ENCODE measurements at places on chromosomes 1 and 21. TPM values are rescaled to one million over a fixed set of nuclear protein-coding genes. Genes with fewer than 3 reads are reported as not detected.

LCE3D gene
- total RNA-seq: not detected

SH3BGR gene
- total RNA-seq: 0.63 TPM

DNA sequence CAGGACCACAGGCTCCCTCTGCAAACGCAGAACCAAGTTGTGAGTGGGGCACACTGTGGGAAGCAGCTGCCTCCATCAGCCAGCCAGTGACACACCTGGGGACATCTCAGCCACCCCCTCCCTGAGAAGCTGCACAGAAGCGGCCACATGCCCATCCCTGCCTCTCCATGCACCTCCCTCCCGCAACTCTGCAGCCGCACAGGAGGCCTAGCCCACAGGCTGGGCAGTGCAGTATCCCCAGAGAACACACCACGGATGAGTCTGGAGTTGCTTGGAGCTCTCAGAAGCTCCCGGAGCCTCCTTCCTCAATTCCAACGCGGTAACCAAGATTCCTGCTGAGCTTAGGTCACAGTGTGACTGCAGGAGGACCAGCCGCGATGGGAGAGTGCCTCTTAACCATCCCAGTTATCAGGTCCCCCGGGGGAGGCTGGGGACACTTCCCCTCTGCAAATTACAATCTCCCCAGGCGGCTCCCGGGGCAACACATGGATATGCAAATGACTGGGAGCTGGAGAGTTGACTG is 1.2 kb upstream of the WNT3A start:
- H3K4me1 ChIP-seq: peaks cover 30% of the 10 kb centered on the region
- no peak overlapping the region for H3K4me3 ChIP-seq
- peaks cover 61% of the 10 kb centered on the region for H3K27me3 ChIP-seq
- no peak overlapping the region for H3K27ac ChIP-seq

NOTCH2NLA gene
- total RNA-seq: 21.3 TPM

GBP7 gene
- total RNA-seq: not detected

GRCh38 chr1:211332830-211333229 is 6.2 kb downstream of the TRAF5 start:
- H3K27ac ChIP-seq: no peak overlapping the region
- peaks cover 3% of the 10 kb centered on the region for H3K36me3 ChIP-seq
- no peaks in the 10 kb centered on the region for H3K27me3 ChIP-seq
- DNase-seq: no peak
- no peak overlapping the region for H3K4me3 ChIP-seq

ADORA1 gene
- total RNA-seq: not detected

DNA sequence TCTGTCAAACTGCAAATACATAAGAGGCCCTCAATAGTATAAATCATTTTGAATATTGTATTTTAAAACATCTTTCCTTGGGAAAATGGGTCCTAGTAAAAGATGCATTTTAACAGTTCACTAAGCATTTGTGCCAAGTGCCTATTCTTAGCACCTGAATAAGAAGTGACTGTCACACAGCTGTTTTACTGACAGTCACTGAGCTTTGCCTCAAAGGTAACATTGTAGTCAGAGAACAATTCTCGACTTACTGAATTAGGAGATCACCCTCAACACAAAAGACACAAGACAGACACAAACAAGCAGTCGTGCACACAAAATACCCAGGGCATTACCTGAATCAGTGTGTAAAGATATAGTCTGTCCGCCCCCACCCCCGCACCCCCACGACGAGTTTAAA is 408 bp downstream of the ESRRG start:
- H3K4me3 ChIP-seq: no peak overlapping the region
- H3K36me3 ChIP-seq: no peaks in the 10 kb centered on the region
- no peak for DNase-seq
- H3K27me3 ChIP-seq: peaks cover 12% of the 10 kb centered on the region
- no peak overlapping the region for H3K27ac ChIP-seq
- no peaks in the 10 kb centered on the region for H3K4me1 ChIP-seq

DAP3 gene
- 106 TPM for total RNA-seq

CYB5RL gene
- 2.0 TPM for total RNA-seq

GRCh38 chr21:38740090-38740489 is 65.6 kb upstream of the ETS2 start:
- H3K36me3 ChIP-seq: no peaks in the 10 kb centered on the region
- H3K27me3 ChIP-seq: peaks cover 1% of the 10 kb centered on the region
- no peak for DNase-seq
- no peak overlapping the region for H3K27ac ChIP-seq

ACOT11 gene
- 0.91 TPM for total RNA-seq

IBA57 gene
- 19.9 TPM for total RNA-seq

DNA sequence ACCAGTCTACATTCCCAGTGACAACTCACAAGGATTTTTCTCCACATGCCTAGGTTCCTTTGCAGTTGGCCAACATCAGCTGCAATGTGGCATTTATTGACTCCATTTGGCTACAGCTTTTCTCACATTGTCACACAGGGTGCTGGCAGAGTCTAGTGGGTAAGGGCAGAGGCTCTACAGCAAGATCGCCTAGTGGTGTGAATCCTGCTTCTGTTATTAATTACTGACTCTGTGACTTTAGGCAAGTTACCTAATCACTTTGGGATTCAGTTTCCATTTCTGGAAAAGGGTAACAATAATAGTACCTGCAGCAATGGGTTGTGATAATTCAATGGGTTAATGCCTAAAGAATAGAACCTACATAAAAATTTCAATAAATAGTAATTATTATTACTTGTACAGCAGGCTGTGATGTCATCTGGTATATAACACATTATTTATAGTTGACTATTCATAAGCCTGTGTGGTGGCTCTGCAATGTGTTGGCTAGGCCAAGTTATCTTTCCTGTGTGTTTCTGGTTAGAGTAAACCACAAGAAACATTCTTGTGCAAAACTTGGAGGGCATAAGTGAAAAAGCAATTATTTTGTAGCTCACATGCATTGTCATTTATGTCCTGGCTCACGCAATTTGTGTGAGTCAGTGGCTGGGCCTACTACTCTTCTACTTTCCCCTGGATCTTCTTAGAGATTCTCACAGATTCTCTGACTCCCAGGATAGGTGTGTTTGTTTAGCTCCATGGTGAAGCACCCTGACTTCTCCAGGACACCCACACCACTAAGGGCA is 59.5 kb downstream of the PTGS2 start:
- H3K4me1 ChIP-seq: peaks cover 12% of the 10 kb centered on the region
- no peak overlapping the region for H3K4me3 ChIP-seq
- no peaks in the 10 kb centered on the region for H3K36me3 ChIP-seq
- no peak for DNase-seq
- H3K27ac ChIP-seq: no peak overlapping the region

DNA sequence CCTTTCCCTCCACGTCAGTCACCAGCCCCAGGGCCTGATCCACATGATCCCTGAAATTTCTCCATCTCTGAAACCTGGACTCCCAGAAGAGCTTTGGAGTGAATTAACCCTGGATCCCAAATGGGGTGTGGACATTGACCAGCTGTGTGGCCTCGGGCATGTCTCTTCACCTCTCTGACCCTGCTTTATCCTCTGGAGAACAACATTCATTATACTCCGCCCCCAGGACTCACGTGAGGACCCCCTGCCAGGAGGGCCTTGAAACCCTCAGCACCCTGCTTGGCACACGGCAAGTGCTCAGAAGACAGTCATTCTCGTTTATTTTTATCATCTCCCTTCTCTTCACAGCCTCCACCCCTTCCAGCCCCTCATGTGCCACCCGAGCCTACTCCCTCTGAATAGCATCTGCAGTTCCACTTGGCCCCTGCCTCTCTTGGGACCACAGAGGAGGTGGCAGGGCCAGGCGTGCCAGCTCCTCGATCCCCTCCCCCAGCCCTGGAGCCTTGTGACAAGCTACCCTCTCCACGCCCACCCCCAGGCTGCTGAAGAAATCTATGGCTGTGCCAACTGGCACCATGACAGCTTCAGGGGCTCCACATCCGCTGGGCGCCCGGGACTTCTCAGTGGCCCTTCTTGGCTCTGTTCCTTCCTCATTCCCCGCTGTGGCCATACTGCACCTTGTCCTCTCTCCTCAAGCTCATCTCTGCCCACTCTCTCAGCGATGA is 18.0 kb downstream of the ADGRB2 start:
- no peak overlapping the region for H3K27ac ChIP-seq
- H3K4me3 ChIP-seq: no peak overlapping the region
- no peaks in the 10 kb centered on the region for H3K27me3 ChIP-seq
- no peak for DNase-seq
- peaks cover 41% of the 10 kb centered on the region for H3K4me1 ChIP-seq
- H3K36me3 ChIP-seq: no peaks in the 10 kb centered on the region

- DNase-seq: no peak
- H3K4me1 ChIP-seq: no peaks in the 10 kb centered on the region
- no peaks in the 10 kb centered on the region for H3K36me3 ChIP-seq
These were observed 78.9 kb downstream of the RAP1GAP start for GRCh38 chr1:21590126-21590880.

PCP4L1 gene
- not detected for total RNA-seq

PM20D1 gene
- total RNA-seq: 1.4 TPM

DNA sequence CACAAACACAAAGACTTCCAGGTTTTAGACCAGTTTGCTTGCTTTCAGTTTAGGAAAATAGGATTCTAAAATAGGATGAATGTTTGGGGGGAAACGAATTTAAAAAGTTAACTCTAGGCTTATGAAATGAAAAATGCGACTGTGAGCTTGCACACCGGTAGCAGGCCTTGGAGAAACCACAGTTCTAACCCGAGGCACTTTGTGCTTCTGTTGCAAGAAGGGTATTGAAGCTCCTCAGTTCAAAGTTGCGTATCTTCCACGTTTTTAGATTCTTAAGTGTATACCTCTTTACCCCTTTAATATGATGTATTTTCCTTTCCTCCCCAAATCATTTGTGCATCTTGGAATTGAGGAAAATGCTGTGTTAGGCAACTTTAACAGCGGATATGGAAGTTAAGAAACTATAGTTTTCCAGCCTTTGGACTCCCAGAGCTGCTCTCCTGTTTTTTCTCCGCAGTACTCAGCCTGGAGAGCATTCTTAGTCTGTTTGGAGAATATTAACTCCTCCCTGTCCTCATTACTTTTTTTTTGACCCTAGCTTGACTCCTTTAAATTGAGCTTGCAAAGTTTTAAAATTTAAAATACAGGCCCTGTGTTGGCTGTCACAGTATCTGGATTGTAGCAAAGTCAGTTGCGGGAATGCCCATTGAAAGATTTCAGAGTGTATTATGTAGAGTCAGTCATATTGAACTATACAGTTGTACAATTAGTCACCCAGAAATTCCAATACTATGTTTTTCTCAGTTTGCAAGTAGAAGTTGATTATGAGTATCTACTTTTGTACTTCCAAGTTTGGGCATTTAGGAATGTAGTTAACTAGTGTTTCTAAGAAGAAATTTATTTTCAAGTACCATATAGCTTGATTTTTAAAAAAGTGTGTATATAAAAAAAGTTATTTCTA is 2.6 kb downstream of the MRPS6 start:
- DNase-seq: no peak
- H3K27ac ChIP-seq: no peak overlapping the region
- H3K4me3 ChIP-seq: peak overlapping the region; percentile 63
- H3K4me1 ChIP-seq: peaks cover 45% of the 10 kb centered on the region
- H3K36me3 ChIP-seq: peaks cover 3% of the 10 kb centered on the region

DNA sequence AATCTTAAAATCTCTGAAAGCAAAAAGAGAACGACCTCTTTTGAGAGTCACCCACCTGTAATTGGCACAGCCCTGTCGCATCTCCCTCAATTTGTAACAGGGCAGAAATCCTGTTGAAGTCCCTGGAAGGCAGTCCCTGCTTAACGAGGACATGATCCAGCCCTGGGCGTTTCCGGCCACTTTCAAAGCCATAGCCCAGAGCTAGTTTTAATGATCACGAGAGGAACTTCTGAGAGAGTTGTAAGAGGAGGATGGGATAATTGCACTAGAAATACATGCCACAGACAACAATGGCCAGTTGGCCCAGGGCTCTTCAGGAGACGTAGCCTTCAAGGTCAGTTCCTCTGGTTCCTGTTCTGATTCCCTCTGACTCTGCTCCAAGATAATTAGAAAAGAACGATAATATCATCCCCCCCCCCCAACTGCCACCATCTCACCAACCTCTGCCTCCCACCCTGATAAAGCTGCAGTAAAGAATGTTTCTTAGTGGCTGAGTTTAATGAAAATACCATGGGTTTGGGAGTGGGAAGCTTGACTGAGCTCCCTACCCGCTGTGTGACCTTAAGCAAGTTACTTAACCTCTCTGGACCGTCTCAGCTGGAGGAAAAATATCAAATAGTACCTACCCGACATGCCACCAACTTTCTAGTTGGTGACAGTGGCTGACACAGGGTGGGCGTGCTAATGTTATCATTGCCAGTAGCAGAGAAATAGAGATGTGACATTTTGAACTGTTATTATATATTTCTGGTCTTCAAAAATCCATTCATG is 140.0 kb downstream of the OMA1 start:
- H3K4me3 ChIP-seq: no peak overlapping the region
- no peaks in the 10 kb centered on the region for H3K27me3 ChIP-seq
- H3K27ac ChIP-seq: no peak overlapping the region
- no peak for DNase-seq
- no peaks in the 10 kb centered on the region for H3K4me1 ChIP-seq

- no peaks in the 10 kb centered on the region for H3K36me3 ChIP-seq
- DNase-seq: peak; percentile 55
These were observed 64.6 kb downstream of the UBIAD1 start for GRCh38 chr1:11337580-11338073.

Measured in CD4-positive, alpha-beta T cell (primary cell).